ENCODE measurements at places on chromosomes 6 and 20. TPM values are rescaled to one million over a fixed set of nuclear protein-coding genes. Genes with fewer than 3 reads are reported as not detected.

The SERPINB1 gene
- 32.2 TPM for total RNA-seq

- DNase-seq = peak; percentile 67
Observed at GRCh38 chr6:36839749-36840431, 646 bp upstream of the CPNE5 start.

- DNase-seq = peak; percentile 8
Observed at GRCh38 chr20:7151676-7152470, 384.4 kb downstream of the BMP2 start.

DNA sequence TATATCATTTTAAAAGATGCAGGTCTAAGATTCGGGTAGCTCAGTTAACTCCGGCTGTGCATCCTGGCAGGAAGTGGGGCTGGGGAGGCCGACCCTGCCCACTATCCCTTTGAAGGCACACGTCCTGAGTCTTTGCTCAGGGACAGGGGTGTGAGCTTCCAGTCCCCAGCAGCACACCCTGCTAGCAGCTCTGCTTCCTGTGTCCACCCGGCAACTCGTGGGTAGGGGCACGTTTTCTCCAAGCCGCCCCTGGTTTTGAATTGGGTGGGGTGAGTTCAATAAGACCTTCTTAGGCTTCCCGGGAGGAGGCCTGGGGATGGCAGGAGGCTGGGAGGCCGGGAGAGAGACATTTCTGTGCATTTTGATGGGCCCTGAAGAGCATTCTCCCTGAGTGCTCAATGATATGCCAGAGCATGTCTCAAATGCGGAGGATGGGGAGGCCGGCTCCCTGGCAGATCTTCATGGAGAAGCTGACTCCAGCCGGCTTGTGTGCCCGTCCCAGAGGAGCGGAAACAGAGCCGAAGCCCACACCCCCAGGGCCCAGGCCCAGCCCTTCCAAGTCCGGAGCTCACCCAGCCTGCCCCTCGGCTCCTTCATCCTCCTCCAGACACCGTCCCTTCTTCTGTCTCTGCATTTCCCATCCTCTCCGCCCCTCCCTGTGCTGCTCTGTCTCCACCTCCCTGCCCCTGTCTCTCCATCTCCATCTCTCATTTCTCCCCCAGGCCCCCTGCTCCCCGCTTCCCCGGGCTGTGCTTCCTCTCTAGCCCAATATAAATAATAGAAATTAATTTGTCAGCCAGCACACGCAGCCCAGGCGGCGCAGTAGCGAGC is 36.3 kb upstream of the ZFAND3 start:
- DNase-seq = peak; percentile 20

DNA sequence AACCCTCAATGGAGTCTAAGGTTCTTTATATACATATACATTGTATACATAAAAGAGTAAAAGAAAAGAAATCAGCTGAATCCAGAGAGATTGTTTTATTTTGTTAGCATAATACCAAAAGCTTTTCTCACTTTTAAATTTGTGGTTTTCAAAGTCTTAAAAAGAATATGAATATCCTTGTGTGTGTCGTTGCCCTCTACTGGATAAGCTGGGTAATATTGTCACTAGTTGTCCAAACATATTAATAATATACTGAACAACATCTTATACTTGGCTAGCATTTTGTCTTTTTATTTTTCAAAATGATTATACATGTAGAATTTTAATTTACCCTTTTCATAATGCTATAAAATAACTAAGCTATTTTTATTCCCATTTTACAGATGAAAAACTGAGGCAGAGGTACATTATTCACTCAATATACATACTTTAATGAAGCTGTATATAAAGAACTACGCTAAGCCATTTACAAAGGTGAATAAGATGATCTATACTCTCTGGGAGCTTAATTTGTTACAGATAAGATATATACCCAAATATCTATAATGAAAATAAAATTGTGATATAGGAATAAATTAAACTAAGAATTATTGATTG is 531.7 kb downstream of the TFAP2B start:
- DNase-seq = peak; percentile 32

GRCh38 chr20:44601801-44602204 is 19.4 kb downstream of the PKIG start:
- peak; percentile 83 for DNase-seq

- no peak for DNase-seq
Observed at GRCh38 chr6:8088886-8089285, 13.5 kb downstream of the EEF1E1 start.

- no peak for DNase-seq
Observed at GRCh38 chr6:41524634-41525011, 21.6 kb upstream of the FOXP4 start.

DNA sequence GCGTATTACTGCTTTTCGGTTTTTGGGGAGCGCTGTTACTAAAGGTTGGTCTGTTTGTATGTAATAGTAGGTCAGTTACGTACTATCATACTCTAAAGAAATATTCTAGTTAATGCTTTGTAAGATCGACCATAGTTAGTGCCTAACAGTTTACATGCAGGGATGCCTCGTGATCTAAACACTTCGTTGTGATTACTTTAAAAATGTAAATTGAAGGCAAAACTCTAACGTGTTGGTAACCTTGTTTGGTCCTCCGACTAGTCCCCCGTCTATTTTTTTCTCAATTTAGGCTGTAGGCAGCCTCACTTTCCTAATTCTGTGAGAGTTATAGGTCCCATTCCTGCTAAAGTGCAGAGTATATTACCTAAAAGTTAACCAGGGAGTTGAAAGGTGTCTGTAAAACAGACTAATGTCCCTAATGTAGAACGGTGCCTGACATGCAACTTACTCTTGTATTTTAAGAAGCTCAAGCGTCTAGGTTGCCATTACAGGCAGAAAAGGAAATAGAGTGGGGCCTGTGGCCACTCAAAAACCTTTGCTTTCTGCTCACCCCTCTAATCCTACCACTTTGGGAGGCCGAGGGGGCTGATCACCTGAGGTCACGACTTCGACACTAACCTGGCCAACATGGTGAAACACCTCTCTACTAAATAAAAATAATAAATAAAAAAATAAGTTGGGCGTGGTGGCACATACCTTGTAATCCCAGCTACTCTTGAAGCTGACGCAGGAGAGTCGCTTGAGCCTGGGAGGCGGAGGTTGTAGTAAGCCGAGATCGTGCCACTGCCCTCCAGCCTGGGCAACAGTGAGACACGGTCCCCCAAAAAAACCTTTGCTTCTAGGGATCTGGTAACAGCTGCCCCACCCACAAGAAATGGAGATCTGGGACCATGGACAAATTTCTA is 37.8 kb downstream of the HFE start:
- DNase-seq = peak; percentile 33

DNA sequence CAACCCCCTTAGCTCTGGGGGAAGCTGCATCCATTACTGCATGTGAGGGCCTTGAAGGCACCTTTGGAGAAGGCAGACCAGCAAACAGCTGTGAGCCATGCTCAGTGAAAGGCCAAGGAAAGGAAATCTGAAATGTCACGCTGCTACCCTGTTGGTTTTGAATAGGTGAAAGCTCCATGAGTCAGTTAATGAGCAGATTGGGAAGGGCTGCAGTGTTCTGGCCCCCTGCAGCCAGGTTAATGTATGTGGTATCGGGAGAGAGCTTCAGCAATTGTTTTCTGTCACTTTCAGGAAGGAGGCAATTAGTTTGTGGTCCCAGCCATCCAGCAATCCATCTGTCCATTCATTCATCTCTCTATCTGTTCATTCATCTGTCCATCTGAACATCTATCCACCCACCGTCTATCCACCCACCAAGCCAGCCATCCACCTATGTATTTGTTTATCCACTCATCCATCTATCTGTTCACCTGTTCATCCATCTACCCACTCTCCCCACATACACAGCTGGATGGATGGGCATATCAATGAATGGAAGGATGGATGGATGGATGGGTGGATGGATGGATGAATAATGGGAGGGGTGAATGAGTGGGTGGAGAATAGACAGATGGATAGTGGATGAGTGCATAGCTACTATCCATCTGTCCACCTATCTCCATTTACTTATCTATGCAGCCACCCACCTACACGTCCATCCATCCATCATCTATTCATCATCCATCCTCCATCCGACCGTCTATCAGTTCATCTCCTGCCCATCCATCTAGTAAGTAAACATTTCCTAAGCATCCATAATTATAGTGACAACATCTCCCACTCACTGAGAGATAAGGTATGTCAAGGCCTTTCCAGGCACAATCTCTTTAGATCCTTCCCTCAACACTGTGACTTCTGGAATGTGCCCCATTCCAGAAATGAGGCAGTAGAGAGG is 16.0 kb downstream of the PCK1 start:
- no peak for DNase-seq

DNA sequence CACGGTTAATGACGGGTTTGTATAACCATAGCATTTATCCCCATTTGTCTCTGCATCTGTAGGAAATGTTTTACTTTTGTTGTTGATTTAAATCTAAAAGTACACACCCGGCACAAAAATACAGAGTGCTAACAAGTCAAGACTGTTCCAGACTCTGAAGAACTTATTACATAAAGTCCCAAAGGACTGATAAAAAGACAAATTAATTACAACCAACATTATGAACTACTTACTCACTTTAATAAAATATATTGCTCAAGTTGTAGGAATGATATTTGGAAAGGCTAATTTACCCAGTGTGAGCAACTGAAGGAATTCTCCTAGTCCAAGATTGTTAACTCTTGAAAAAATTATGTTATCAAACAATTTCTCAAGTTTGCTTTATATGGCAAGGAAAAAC is 115.6 kb downstream of the KIF13A start:
- no peak for DNase-seq

- DNase-seq = no peak
Observed at GRCh38 chr20:15860850-15861249, 712.4 kb downstream of the KIF16B start.

GRCh38 chr20:62117658-62118057 is 4.6 kb upstream of the LSM14B start:
- no peak for DNase-seq

The QRSL1 gene
- total RNA-seq = 12.6 TPM

The TREML2 gene
- not detected for total RNA-seq

GRCh38 chr20:51087266-51087665 is 64.4 kb upstream of the KCNG1 start:
- no peak for DNase-seq

DNA sequence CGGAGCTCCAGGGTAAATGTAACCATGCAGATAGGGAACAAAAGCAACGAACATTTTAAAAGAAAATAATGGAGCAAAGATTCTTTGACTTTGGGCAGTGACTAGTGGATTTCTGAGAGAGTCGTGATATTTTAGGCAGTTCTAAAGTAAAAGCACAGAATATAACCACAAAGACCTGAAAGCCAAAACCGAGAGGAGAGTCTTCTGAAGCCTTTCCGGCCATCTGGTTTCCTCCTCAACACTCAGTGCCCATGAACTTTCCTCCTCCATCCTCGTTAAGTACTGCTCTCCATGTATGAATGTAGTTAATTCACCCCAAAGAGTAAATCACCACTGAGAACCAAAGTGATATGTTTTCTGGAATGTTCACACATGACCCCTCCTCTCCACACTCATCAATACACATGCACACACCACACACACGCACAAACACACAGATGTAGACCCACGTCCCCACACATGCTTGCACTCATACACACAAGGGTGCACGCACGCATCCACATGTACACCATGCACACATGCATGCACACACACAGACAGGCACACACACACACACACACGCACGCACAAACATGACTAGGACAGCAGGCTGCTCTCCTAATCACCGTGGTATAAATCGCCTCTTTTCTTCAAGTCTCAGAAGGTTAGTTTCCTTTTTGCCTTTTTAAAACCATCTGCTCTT is 109.5 kb downstream of the MYLK4 start:
- DNase-seq = no peak

DNA sequence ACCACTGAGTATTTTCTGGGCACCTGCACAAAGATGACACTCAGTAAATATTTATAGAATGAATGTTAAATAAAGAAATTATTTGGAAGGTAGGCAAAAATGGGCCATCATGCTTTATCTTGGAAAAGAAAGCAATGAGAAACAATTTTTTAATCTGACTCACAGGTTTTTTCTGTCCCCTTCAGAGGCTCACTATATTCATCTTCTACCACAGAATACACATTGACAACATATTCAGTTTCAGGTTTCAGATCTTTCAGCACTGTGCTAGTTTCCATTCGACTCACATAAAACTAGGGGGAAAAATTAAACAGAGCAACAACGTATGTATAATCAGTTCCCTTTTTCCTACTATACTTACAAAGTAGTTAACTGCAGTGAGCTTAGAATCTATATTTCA is 58.3 kb downstream of the COL12A1 start:
- DNase-seq = no peak

- peak; percentile 34 for DNase-seq
Observed at GRCh38 chr6:53483423-53484353, 61.2 kb downstream of the GCLC start.

The WFDC5 gene
- not detected for total RNA-seq
